ENCODE measurements at places on chromosomes 2 and 18.

GRCh38 chr2:113922335-113922734, 32.4 kb downstream of the ACTR3 start:
- no peak for DNase-seq
- H3K4me1 ChIP-seq: no peaks in the 10 kb centered on the region
- H3K36me3 ChIP-seq: peaks cover 16% of the 10 kb centered on the region

DNA sequence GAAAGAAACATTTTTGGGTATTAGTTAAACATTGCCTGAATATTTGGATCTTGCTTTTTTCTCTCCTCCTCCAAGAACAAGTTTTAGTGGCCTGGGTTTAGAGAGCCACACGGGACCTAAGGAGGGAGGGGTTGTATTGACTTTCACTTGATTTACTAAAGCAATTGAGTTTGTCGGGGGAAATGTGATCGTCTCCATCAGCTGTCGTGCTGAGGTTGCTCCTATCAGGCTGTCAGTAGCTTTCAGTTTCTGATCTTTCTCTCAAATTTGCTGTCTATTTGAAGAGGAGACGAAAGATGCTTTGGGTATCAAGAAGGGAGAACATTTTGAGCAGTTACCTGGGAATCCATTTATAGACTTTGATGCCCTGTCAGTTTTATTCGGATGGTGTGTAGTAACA, 106.0 kb downstream of the SETBP1 start:
- no peak overlapping the region for H3K27ac ChIP-seq
- DNase-seq: no peak
- no peak overlapping the region for H3K4me3 ChIP-seq
- no peaks in the 10 kb centered on the region for H3K4me1 ChIP-seq
- H3K36me3 ChIP-seq: no peaks in the 10 kb centered on the region

DNA sequence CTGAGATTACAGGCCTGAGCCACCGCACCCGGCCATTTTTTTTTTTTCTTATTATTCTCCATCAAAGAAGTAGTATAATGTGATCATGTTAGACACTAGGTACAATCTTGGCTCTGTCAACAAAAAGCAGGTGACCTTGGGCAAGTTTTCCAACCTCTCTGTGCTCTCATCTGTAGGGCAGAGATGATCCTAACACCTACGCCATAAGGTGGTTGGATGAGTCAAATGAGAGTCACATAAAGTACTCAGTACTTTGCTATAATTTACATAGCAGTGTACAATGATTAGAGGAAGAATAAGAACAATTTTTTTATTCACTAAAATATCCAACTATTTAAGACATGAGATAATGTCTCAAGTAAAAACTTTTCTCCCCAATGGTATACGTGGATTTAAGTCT, 128.6 kb downstream of the TGIF1 start:
- H3K27me3 ChIP-seq: no peaks in the 10 kb centered on the region
- H3K4me3 ChIP-seq: no peak overlapping the region
- no peak overlapping the region for H3K27ac ChIP-seq
- no peaks in the 10 kb centered on the region for H3K36me3 ChIP-seq
- DNase-seq: no peak
- peaks cover 12% of the 10 kb centered on the region for H3K4me1 ChIP-seq

DNA sequence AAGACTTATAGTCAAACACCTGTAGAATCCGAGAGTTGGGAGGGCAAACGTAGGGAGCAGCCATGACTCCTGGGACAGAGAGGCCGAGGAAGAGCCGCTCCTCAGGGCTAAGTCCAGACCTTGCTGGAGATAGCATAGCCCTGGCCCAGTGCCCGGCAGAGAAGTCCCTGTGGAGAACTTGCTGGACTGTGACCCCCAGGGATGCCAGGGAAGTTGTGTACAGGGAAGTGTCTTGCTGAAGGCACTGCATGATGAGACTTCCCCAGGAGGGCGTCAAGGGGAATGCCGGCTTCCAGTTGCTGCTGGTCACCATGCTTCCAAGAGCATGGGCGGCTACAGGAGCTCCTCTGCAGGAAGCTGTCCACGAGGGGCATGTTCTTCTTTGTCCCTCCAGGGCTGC, 8.6 kb upstream of the CNDP1 start:
- no peak for DNase-seq
- no peak overlapping the region for H3K4me3 ChIP-seq
- no peaks in the 10 kb centered on the region for H3K36me3 ChIP-seq
- H3K27ac ChIP-seq: no peak overlapping the region

DNA sequence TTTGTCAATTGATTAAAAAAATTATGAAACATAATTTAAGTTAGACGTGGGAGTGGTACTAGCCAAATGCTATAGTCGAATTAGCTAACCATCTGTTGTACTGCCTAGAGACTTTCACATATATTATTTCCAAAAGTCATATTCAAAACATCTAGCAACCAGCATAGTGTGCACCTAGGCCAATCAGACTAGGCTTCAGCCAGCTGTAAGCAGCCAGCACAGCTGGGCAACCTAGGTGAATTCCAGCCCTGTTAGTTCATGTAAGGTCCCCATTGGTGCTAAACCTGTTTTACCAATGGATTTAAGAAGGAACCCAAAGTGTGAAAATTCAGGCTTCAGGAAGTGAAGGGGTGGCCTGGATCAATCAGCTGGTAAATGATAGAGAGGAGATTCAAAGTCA, 144.3 kb downstream of the BCL2 start:
- H3K36me3 ChIP-seq: no peaks in the 10 kb centered on the region
- DNase-seq: no peak
- H3K4me3 ChIP-seq: no peak overlapping the region

DNA sequence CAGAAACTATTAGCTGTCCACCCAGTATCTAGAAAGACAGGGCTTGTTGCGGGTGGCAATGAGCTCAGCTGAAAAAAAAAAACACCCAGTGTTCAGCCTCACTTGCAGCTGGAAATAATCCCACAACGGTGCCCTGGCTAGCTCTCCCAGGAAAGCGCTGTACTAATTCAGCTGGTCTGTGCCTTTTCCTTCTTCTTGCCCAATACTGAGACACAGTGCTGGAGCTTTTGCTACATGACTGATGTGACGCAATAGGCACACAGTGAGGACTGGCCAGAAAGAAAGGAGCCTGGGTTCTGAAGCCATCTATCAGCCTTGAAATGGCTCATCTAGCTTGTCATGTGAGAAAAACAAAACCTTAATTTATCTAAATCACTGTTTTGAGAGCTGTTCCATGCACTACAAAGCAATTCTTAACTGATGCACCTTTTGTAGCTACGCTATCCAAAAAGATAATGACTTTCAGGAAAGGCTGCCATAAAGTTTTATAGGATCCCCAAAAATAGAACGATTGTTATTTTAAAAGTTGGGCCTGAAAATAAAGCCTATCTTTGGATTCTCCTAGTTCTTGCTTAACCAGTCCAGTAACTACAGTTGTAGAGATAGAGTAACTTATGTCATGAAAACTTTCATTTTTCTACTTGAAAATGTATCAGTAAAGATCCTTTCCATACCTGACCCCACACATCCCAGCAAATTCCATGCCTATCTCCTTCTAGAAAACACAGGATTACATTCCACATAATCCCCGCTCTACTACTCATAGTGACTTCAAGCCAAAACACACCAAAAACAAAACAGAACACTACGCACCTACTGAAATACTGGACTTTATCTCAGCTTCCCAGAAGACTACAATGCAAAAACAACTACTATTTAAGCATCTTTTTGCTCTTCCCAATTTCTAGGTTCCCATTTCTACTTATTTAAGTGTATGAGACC, 15.9 kb downstream of the KIDINS220 start:
- no peak overlapping the region for H3K27ac ChIP-seq
- no peak for DNase-seq
- no peaks in the 10 kb centered on the region for H3K4me1 ChIP-seq

DNA sequence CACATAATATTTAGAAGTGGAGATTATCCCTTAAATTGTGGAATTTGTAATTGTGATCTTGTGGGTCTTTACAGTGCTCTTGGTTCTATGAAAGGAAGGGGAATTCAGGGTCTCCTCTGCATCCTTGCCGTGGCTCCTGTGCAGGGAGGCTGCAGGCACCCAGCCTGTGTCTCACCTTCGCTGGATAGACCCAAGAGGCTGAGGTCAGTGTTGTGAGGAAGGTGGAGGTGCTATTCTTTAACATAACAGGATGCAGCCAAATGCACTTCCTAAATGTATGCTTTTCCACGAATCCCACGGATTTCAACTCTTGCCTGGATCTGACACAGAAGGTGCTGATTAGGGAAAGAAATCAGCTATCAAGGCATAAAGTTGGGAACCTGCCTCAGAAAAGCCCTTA, 69.5 kb downstream of the TMEM18 start:
- DNase-seq: no peak
- no peak overlapping the region for H3K27ac ChIP-seq
- no peaks in the 10 kb centered on the region for H3K27me3 ChIP-seq
- no peak overlapping the region for H3K4me3 ChIP-seq
- H3K36me3 ChIP-seq: no peaks in the 10 kb centered on the region

GRCh38 chr2:151844211-151844896, 16.1 kb upstream of the ARL5A start:
- H3K27ac ChIP-seq: no peak overlapping the region
- H3K4me1 ChIP-seq: no peaks in the 10 kb centered on the region
- no peaks in the 10 kb centered on the region for H3K36me3 ChIP-seq
- no peak overlapping the region for H3K4me3 ChIP-seq

DNA sequence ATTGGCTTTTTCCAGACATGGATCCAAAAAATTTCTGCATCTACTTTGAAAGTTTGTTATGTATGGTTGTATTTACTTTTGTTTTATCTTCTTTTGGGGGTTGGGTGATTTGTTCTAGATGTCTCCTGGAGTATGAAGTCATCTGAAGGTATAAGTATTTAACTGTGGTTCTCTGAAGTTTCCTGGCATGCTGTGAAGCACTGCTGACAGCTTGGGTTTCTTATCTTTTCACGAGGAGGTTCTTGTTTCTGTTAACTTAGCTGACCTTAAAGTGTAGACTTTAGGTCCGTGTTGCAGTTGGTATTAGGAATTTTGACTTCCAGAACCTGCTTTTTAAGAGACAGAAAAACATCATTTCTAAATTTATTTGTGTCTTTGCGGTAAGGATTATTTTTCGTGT, 15.9 kb downstream of the GLS start:
- no peaks in the 10 kb centered on the region for H3K27me3 ChIP-seq
- H3K4me3 ChIP-seq: no peak overlapping the region
- H3K4me1 ChIP-seq: no peaks in the 10 kb centered on the region
- no peak overlapping the region for H3K27ac ChIP-seq
- DNase-seq: no peak

- H3K27ac ChIP-seq: no peak overlapping the region
- no peak overlapping the region for H3K4me3 ChIP-seq
- 0 out of 2 replicates have a peak, but pooled peaks cover 4% of the 10 kb centered on the region for H3K36me3 ChIP-seq
- no peak for DNase-seq
- H3K27me3 ChIP-seq: no peaks in the 10 kb centered on the region
Measured at GRCh38 chr2:96767135-96767871, 6.6 kb downstream of the CNNM4 start.

DNA sequence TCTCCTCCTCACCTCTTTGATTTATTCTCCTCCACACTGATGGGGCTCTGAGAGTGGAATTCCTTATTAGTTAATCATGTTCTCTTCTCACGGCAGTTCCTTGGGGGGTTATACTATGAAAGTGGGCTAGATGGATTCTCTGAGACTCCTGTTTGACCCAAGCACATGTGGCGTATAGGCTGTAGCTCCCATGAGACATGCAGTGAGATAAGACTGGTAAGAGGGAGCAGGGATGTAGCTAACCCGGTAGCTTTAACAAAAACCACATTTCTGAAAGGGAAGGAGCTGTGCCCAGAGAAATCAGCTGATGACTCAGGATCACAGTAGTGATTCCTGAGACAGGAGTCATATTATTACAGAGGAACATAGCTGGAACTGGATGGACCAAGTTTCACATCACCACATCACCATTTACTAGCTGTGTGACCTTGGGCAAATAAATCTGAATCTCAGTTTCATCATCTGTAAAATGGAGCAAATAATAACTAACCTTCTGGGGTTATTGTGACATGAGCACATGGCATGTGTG, 82.9 kb downstream of the CRIM1 start:
- peak overlapping the region; percentile 21 for H3K27ac ChIP-seq
- peak overlapping the region; percentile 24 for H3K4me3 ChIP-seq
- DNase-seq: peak; percentile 43

DNA sequence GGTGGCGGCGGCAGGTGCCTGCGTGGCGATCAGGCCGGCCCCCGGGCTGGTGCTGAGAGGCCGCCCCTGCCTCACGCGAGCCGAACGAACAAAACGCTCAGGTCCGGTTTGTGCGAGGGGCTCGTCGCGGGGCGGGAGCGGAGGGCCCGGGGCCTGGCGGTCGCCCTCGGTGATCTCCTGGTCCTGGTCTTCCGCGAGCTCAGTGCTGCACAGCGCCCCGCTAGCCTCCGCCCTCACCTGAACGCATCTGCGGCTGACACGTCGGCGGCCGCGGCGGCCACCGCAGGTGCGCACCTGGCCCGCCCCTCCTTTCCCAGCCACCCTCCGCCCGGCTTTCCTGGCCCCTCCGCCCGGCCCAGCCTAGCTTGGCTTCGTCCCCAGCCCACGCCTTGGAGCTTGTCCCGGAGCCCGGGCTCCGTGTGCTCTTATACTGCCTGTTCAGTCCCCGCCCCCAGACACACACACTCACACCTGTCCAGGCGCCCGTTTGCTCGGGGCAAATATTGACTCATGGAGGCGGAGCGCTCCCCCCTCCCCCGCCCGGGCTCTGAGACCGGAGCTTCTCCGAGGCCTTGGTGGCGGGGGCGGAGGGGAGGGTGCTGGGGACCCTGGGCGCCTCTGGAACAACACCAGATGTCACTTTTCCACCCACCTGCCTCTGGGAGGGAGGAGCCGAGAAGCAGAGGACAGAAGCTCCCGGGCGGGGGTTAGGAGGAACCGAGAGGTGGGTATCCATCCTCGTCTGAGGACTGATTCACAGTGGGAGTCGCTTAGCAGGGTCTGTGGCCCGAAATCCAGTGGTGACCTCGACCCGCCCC, 8.6 kb upstream of the CRYBA2 start:
- H3K27me3 ChIP-seq: no peaks in the 10 kb centered on the region
- peak overlapping the region; percentile 51 for H3K27ac ChIP-seq

DNA sequence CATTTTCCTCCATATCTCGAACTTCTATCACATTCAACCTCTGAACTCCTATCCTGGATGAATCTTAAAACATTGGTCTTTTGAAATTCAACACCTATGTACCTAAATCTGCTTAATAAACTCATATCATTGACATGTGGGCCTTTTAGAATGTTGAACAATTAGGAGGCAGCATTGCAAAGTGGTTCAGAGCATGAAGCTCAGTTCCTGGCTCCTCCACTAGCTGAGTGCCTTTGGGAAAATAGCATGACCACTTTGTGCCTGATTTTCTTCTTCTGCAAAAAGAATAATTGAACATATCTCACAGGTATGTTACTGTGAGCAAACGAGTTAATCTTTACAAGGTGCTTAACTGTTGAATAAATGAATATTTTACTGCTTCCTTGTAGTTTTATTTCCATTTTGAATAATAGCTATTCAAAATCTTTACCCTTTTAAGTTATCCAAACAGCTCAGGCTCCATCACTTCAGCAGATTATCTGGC, 14.3 kb upstream of the ITPRID2 start:
- no peaks in the 10 kb centered on the region for H3K27me3 ChIP-seq
- H3K4me1 ChIP-seq: peaks cover 32% of the 10 kb centered on the region
- peak overlapping the region; percentile 91 for H3K27ac ChIP-seq
- no peak for DNase-seq
